Naive thymus-derived CD8-positive, alpha-beta T cell (primary cell): ENCODE measurements at places on chromosomes 1 and 21. TPM values are rescaled to one million over a fixed set of nuclear protein-coding genes. Genes with fewer than 3 reads are reported as not detected.

The NUP210L gene
- not detected for polyA plus RNA-seq

The CCDC181 gene
- polyA plus RNA-seq: 0.14 TPM

The CD53 gene
- polyA plus RNA-seq: 619 TPM

The LEMD1 gene
- polyA plus RNA-seq: not detected

The IGSF3 gene
- polyA plus RNA-seq: not detected

The OR2L8 gene
- not detected for polyA plus RNA-seq

The ACKR1 gene
- not detected for polyA plus RNA-seq

The AIRE gene
- polyA plus RNA-seq: 0.16 TPM

The SLC25A24 gene
- polyA plus RNA-seq: 6.4 TPM

The CD1C gene
- not detected for polyA plus RNA-seq

The CSMD2 gene
- not detected for polyA plus RNA-seq

The S100A7A gene
- polyA plus RNA-seq: not detected

The AK4 gene
- polyA plus RNA-seq: not detected

The FMO5 gene
- 0.16 TPM for polyA plus RNA-seq

The AMY1C gene
- not detected for polyA plus RNA-seq

The EFNA1 gene
- polyA plus RNA-seq: 12.0 TPM

The DPYD gene
- 40.9 TPM for polyA plus RNA-seq

The MAP3K21 gene
- polyA plus RNA-seq: 0.06 TPM

The FNBP1L gene
- 0.79 TPM for polyA plus RNA-seq

The IL6R gene
- 44.1 TPM for polyA plus RNA-seq

The RNU1-1 gene
- not detected for polyA plus RNA-seq

The GCSAML gene
- not detected for polyA plus RNA-seq

The S100A8 gene
- 12.4 TPM for polyA plus RNA-seq

The TSTD1 gene
- polyA plus RNA-seq: 342 TPM

The CELA2A gene
- not detected for polyA plus RNA-seq

The AKT3 gene
- polyA plus RNA-seq: 1.7 TPM

The INAVA gene
- not detected for polyA plus RNA-seq

The CAPN9 gene
- not detected for polyA plus RNA-seq

The TNFAIP8L2 gene
- polyA plus RNA-seq: 9.9 TPM

The CA6 gene
- polyA plus RNA-seq: 5.9 TPM
